NK-92 treated with Interleukin-12 subunit alpha and Interleukin-12 subunit beta, amount 100 ng/mL, for 24 hours (cell line): ENCODE measurements at places on chromosomes 6 and 20.

DNA sequence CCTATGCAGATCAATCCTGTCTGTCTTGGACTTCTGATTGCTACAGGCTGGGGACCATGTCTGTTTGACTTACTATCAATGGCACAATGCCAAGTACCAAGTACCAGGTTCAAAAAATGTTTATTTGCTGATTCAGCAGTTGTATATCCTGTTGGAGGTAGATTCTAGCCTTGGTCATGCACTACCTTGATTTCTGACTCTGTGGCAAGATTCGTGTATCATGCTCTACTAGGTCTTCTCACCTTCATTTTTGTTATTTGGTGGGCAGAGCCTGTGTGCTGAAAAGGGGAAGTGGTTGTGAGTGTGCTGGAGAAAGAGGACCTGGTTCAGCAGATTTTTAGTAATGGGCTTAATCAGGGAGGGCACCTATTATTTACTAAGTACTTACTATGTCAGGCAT lies 192.4 kb upstream of the MYLIP start:
- no peak for DNase-seq

- no peak for DNase-seq
Measured at GRCh38 chr20:25042531-25043498, 15.1 kb downstream of the ACSS1 start.

DNA sequence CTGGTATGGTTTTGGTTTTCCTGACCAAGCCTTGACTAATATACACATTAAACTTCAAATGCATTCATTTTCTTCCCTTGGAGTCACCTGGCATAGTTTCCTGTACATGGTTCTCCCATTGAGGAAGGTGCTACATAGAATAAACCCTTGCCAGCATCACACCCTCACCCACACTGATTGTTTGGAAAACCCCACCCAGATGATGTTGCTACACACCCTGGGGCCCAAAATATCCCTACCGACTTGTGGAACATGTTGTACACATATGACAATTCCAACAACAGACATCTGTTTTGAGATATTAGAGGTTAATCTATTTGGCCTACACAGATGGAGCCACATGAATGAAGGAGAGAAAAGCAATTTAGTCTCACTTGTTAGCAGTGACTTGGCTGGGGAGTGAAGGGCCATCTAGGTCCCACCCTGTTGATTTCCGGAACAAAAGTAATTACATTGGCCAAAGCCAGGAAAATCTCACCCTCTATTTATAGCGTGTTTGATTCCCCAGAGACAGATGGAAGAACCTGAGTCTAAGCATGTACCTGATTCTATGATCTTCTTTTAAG lies 606.0 kb upstream of the BTBD3 start:
- DNase-seq, result no peak

DNA sequence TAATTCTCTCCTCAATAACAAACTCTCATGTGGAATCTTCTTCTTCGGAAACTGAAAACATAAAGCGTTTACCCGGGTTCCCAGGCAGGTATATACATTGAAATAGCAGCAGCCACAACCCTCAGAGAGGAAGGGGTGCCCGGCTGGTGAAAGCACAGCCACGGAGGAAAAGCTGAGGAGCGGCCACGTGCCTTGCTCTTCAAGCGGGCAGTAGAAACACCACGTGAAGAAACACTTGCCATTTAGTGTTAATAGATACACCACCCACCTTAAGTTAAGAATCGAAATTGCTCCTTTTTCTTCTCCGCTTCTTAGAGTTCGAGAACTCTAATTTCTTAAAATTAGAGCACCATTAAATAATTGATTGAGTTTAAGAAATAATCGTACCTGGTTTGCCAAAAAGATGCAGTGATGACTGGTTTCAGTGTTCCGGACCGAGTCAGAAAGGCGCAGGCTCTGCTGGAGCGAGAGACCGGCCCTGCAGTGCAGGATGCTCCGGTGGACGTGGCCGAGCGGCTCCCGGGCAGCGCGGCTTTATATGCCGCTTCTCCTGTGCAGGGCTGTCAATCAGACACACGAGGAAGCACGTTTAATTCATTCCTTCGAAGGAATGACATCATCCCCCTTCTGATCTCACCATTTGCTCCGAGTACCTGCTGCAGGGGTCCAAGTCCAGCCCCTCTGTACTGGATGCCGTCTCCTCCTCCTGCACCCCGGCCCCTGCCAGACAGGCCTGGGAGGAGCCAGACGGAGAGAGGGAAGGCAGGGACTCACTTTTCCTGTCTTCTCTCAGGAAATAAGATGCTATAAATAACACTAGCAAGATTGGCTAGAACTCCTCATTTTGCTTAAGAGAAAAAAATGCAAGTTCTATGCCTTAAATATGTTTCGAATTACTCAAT lies at the start of gene THBS2:
Gene THBS2 (minus strand): TSS at position 510 of the 902 bp plus-strand sequence. CDS start 3,062 bp downstream, outside the sequence.
- DNase-seq, result no peak

DNA sequence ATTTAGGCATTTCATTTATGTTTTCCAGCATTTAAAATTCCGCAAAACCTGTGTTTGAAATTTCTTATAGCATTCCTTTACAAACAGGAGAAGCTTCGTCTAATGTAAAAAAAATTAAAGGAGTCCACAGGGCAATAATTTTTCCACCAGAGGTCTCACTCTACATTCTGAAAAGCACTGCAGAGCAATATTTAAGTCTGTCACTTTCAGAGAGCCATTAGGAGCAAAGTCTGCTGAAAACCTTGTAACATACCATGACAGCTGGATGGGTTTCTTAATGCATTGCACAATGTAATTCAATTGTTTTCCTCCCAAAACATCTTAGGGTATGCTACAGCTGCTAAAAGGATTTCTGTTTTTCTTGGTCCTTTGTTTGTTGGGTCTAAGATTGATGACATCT lies 18.0 kb downstream of the BAG2 start:
- DNase-seq, result no peak

- DNase-seq, result no peak
Measured at GRCh38 chr6:12939314-12939713, 222.7 kb downstream of the PHACTR1 start.

DNA sequence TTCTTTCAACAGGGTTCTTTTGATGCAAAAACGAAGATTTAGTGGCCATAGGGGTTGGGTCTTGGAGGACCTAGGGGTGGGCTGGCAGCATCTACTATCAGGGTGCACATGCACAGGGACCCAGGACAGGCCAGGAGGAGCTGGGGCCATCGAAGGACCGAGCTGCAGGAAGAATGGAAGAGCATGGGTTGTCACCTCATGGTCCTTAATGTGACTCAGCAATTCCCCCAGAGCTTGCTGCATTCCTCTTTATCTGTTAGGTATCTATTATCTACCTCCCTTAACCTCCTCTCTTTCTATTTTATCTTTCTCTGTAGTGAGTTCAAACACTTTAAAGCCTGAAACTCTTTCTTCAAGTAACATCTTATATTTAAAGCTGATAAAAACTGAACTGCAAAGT lies 167.0 kb downstream of the AIG1 start:
- DNase-seq, result no peak

- no peak for DNase-seq
Measured at GRCh38 chr6:16840725-16841124, 79.5 kb upstream of the ATXN1 start.

DNA sequence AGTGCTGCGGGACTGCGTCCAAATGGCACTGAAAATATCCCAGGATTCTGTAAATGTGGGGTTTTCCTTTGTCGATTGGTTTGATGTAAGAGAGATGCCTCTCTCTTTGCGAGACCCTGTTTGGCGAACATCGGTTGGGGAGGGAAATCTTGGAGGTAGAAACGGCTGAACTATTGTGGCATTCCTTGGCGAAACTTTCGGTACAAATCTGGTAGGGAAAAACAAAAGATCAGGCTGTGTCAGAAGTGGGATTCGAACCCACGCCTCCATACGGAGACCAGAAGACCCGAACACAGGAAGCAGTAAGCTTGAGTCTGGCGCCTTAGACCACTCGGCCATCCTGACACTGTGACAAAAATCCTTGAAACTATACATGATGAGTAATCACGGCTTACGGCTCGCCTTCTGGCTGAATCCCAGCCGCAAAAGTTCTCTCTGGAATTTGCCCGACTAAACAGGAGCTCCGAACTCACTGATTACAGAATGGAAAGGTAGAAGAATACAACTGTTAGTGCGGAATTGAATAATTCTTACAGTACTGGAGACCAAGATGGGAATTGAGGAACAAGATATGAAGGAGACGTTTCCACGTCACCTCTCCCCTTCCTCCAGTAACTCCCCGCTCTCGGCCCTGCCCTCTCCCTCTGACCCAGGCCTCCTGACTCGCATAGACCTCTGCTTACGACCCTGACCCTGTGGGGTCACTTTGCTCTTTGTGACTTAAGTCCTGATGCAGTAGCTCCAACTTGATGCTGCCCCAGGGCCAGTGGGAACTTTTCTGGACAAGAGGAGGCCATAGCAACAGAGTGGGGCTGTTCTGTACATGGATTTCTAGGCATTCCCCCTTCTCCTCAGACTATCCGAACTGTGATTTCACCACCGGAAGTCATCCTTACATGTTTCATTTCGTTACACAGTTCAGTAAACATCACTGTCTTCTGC lies 132.8 kb upstream of the ZNF184 start:
- no peak for DNase-seq

DNA sequence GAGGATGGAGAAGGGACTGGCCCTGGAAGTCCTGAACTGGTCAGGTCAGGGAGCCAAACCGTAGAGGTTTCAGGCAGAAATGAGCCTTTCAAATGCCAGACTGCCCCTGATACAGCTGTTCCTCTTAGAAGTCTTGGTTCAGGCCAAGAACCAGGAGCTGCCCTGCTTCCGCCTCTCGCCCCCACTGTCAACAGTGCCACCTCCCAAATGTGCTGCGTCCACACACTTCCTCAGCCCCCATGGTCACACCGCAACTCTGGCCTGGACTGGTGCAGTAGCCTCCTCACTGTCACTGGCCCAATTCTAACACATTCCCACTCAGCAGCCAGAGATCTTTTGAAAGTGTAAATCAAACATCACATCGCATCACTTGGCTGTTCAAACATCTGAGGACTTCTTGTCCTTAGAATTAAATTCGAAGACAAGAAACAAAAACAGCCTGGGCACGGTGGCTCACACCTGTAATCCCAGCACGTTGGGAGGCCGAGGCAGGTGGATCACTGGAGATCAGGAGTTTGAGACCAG lies 69.7 kb downstream of the STK35 start:
- no peak for DNase-seq

DNA sequence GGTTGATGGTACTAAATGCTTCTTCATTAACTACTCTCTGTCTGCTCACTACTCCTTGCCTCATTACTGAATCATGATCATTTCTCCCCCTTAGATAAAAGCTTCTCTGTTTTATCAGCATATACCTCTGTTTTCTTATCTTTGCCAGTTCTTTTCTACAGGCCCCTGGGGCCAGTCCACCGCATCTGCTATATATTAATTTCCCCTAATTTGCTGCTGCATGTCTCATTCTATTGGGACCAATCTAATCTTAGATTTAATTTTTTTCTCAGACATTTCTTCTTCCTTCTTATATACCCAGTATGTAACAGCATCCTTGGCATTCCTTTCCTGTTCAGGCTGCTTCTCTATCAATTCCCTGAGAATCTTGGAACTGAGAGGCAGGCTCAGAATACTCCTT lies 51.2 kb downstream of the GRIK2 start:
- no peak for DNase-seq

DNA sequence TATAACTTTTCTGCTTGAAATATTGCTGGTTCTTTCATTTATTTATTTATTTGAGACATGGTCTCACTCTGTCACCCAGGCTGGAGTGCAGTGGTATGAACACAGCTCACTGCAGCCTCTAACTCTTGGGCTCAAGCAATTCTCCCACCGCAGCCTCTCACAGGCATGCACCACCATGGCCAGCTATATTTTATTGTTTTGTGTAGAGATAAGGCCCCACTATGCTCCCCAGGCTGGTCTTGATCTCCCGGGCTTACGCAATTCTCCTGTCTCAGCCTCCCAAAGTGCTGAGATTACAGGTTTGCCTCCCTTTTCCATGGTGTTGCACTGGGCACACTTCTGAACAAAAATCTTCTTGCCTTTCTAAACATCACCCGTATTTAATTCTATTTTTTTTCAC lies 39.1 kb upstream of the RNGTT start:
- DNase-seq, result no peak

- no peak for DNase-seq
Measured at GRCh38 chr6:122495612-122496011, 24.0 kb upstream of the SERINC1 start.

DNA sequence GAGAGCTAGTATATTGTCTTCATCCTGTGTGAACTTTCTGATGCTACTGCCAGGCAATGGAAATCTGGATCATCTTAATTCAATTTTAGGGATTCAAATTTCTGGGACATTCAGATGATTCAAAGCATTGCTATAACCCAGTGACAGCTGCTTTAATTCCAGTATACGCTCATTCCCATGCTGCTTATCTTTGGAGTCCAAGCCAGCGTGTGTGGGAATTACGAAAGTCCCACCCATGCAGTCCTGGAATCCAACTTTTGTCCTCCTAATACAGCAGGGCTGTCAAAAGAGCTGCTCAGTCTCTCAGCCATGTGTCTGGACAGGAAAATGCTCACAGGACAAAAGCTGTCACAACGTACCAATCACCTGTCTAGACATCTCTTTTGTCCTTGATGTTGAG lies 219.8 kb downstream of the LAMA2 start:
- no peak for DNase-seq

DNA sequence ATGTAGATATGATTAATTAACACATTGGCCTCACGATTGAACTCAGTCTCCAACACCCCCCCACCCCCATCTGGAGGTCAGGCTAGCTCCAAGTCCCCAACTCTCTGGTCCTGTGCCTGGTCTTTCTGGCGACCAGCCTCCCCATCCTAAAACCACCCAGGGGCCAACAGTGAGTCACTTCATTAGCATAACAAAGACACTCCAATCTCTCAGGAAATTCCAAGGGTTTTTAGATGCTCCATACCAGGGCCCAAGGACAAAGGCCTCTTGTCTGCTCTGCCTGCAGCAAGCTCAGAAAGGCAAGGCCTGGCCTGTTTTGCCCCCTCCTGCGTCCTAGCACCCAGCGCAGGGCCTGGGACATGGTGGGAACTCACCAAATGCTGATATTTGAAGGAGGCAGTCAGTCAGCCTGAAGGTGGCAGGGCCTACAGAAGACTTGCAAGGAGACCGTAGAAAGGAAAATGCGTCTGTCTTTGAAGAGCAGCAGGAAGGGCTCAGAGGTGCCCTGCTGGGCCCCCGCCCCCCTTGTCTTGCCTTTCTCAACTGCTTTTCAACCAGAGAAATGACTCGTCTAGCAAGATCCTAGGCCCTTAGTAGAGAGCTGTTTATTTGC lies 184.7 kb downstream of the CDH4 start:
- DNase-seq, result no peak

DNA sequence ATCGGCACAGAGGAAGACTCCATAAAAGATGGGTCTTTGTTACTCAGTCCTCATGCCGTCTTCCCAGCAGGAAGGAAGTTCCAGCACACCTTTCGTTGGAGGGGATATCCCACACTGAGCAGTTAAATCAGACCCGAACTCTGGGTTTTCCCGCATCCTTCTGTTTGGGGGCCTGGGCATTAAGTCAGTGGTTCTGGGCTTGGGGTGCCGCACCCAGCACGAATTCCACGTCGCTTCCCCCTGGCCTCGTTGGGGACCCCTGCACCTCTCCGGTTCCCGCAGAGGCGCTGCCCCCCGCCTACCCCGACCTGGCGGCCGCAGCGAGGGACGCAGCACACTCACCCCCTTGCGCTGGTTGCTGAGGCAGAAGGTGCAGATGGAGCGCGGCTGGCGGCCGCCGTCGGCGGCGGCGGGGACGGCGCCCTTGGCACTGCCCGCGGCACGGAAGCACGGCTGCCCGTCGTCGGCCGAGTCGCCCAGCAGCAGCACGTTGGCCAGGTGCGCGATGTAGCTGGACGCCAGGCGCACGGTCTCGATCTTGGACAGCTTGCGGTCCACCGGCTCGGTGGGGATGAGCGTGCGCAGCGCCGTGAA lies 641 bp downstream of the TCF15 start:
- DNase-seq, result no peak
